ENCODE measurements at places on chromosomes 12 and 14. TPM values are rescaled to one million over a fixed set of nuclear protein-coding genes. Genes with fewer than 3 reads are reported as not detected.

DNA sequence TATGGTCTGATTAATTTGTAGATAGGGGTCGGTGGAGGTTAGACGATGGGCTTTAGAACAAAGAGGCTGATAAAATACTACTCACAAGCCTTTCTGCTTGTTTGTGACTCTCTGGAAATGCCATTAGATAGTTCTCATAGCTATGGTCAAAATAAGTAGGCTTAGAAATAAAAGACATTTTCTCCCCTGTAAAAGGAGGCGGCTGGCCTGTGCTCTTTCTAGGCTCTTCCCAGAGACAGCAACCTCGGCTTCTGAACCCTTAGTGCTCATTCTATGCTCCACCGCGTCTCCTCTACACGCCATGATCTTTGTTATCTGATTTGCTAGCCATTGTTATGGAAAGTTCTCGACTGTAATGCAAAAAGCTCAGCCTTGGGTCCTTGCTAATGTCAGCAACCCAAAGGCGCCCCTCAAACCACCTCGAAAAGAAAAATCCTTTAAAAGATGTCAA is 64.5 kb downstream of the CRADD start:
- DNase-seq = no peak

DNA sequence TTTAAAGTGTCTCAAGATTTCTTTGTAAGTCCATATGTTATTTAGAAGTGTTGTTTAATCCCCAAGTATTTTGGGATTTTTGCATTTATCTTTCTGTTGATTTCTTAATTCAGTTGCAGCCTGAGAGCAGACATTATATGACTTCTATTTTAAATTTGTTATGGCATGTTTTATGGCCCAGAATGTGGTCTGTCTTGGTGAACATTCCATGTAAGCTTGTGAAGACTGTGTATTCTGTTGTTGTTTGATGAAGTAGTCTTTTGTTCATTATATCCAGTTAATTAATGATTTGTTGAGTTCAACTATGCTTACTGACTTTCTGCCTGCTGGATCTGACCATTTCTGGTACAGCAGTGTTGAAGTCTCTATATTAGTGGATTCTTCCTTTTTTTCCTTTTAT is 34.0 kb downstream of the LEMD3 start:
- DNase-seq = no peak

DNA sequence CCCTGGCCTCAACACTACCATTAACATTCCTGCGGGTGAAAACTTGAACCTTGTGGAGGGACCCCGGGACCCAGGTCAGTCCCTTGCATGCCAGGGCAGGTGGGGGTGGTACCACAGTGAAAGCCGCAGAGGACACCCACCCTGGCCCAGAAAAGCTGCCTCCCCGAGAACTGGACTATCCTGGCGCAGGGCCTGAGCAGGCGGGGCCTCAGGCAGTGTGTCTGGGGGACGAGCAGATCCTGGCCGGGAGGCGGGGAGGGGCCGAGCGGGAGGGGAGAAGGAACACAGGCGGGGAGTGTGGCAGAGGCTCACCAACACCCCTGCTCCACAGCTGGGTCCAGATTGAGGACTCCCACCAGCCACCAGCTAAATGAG is 10.0 kb downstream of the AHNAK2 start:
- DNase-seq = no peak

DNA sequence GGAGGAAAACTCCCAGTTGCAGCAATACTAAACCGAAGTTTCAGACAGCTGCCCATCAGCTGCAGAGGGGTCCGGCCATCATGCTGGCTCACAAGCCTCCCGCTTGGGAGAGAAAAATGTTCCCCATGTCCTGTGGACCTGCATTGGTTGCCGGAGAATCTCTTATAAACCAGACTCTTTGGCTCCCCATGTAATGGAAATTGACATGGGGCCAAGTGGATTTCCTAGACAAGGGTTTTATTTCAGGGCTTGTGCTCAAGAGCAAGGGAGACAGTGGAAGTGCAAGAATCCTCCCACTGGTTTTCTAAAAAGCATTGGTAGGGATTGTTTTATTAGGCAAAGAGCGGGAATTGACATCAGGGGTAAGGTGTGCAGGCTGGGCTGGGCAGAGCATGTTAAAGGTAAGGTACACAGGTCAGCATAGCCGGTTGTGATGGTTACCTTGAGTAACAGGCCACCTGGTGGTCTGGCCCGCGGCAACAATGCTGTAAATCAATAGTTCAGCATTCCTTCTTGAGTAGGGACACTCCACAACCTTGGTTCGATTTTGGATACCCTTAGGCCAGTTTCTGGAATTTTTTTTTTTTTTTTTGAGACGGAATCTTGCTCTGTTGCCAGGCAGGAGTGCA is 135.4 kb downstream of the UNC79 start:
- DNase-seq = no peak

- DNase-seq = no peak
Measured at GRCh38 chr14:37056473-37056872, 115.9 kb downstream of the SLC25A21 start.

DNA sequence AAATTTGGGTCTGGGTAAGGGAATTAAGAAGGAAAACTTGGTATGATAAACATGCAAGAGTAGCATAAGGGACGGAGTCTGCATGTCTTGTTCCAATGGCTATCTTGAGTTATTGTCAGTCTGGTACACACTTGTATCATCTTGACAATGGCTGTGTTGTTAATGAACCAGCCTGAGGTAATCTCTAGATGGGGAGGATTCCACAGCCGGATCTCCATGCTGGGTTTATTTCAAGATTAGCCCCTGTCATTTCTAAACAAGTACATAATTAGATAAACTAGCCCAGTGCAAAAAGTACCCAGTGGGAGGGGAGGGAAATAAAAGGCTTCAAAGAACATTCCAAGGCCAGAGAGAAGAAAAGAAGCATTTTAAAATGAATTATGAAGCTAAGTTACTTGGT is 16.5 kb upstream of the CMAS start:
- DNase-seq = no peak

TBX3 gene
- polyA plus RNA-seq = 30.3 TPM

Measured in left renal pelvis (tissue), 4 donors.